ENCODE measurements at places on chromosomes 1 and 21. TPM values are rescaled to one million over a fixed set of nuclear protein-coding genes. Genes with fewer than 3 reads are reported as not detected.

GRCh38 chr1:10980094-10980577 is 32.3 kb upstream of the TARDBP start:
- DNase-seq = peak; percentile 72

GRCh38 chr1:2962541-2962940 is 58.7 kb upstream of the ACTRT2 start:
- DNase-seq = no peak

DNA sequence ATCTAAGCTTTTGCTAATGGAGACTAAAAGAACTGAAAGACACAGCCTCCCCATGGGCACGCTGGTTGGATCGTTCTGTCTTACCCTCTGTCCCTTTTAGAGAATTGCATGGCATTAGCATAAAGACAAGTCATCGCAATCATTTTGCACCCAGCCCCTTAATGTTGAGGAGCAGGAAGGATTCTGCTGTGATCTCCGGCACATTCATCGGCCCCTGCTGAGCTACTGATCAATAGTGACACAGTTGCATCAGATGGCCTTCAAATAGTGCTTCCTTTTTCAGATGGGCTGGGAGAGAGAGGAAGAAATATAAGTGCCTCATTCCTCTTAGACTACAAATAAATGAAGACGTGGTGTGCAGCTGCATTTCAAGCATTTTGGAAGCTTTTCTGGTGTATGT is 75.4 kb downstream of the NOS1AP start:
- DNase-seq = no peak

The PLCH2 gene
- total RNA-seq = 0.08 TPM

The RHBG gene
- total RNA-seq = not detected

The CFHR3 gene
- total RNA-seq = 0.20 TPM

The DDR2 gene
- total RNA-seq = 31.3 TPM

DNA sequence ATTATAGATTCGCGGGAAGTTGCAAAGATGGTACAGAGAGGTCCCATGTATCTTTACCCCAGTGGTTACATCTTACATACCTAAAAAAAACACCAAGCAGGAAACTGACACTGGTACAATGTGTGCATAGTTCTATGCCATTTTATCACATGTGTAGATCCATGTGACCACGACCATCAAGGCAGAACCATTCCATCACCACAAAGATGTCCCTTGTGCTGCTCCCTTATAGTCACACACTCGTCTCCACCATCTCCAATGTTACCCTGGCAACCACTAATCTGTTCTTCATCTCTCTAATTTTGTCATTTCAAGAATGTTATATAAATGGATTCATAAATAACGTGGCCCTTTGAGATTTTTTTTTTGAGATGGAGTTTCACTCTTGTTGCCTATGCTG is 156.9 kb upstream of the MAGI3 start:
- DNase-seq = no peak

- DNase-seq = no peak
These were observed 147.4 kb upstream of the USP24 start for GRCh38 chr1:55362558-55362957.

DNA sequence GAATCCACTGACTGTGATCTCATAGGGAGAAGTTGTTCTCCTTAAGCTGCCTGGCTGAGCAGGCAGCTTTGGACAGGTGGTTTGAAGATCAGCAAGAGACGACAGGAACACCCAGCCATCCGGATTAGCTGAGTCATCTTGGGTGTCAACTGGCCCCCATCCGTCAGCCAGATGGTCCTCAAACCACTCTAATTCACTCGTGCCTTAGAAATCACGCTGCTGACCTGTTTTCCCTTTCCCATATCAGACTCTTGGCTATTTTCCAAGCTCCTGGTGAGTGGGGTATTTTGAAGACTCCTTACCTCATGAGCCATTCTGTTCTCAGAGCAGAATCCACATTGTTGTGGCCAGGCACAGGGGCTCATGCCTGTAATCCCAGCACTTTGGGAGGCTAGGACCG is 149.1 kb upstream of the L1TD1 start:
- peak; percentile 15 for DNase-seq

The CELA2A gene
- 1.0 TPM for total RNA-seq

The MCOLN2 gene
- total RNA-seq = 0.27 TPM

- no peak for DNase-seq
These were observed 22.2 kb downstream of the MRPL39 start for GRCh38 chr21:25584833-25585676.

- no peak for DNase-seq
These were observed at the start of gene NTNG1 for GRCh38 chr1:107140703-107141490. NTNG1 (plus strand) TSS chr1:107141039.

DNA sequence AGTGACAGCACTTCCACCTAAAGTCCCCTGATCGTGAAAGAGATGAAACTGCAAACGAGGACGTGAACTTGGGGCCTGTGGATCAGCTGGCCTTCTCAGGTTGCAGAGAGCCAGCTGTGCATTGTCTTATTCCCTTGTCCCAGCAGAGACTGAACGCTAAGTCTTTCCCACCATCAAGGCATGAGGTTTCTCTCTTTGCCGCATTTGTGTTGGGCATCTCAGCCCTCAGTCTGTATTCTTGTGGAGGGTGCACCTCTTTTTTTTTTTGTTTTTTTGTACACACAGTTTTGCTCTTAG is 71.4 kb downstream of the KIF26B start:
- DNase-seq = no peak

DNA sequence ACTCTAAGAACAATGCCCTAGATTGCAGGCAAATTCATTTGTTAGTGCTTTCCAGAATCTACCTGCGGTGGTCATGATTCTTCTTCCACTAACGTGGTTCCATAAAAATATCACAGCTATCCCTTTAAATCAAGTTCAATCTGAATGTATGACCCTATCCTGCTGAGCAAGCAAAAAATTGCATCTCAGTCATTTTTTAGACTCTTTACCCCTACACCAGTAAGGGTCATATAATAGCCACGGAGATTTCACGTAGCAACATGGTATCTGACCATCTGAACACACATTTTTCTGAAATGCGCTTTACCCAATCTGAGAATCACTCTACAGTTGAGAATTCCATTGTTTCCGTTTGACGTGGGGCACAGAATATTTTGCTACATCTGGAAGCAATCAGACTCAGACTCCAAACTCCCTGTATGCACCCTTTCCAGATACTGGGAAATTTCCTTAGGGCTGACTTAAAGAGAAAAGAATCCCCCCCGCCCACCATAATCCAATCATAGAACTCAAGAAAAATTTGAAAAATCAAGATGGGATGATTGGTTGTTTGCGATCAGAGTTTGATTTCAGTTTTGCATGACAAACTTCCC is 699.2 kb upstream of the ZP4 start:
- DNase-seq = no peak

DNA sequence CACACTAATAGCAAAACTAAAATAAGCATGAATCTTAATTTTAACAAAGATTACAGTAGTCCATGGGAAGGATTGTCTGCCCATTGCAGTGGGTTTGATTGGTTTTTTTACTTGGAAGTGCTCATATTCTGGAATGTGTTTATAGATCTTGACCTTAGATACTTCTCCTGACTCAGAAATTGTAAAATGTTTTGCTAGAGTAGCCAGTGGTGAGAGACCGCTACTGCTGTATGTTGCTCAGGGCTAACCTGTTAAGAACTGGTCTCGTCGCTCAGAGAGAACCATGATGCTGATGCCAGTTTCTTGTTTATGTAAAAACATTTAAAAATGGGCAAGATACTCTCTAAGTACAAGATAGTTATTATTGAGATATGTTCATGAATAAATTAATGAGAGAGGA is 99.9 kb downstream of the ROR1 start:
- DNase-seq = no peak

The LENEP gene
- not detected for total RNA-seq
